ENCODE measurements at places on chromosomes 7 and 10. TPM values are rescaled to one million over a fixed set of nuclear protein-coding genes. Genes with fewer than 3 reads are reported as not detected.
A peak's percentile ranks its signal among the peaks of the same experiment; 100 is the strongest.

DNA sequence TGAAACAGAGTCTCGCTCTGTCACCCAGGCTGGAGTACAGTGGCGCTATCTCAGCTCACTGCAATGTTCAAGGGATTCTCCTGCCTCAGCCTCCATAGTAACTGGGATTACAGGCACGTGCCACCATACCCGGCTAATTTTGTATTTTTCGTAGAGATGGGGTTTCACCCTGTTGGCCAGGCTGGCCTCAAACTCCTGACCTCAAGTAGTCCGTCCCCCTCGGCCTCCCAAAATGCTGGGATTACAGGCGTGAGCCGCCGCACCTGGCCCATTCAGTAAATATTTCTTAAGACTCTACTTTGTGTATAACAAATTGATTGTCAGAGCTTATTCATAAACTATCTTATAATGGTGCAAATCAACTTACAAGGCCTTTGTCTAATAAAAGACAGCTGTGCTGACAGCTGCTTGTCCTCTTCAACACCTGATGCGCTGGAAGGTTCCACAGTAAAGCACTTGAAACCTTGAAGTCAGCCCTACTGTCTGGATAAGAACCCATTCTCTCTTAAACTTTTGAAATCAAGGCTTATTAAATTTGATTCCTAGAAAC lies 14.7 kb downstream of the ECHDC3 start:
- DNase-seq: no peak

DNA sequence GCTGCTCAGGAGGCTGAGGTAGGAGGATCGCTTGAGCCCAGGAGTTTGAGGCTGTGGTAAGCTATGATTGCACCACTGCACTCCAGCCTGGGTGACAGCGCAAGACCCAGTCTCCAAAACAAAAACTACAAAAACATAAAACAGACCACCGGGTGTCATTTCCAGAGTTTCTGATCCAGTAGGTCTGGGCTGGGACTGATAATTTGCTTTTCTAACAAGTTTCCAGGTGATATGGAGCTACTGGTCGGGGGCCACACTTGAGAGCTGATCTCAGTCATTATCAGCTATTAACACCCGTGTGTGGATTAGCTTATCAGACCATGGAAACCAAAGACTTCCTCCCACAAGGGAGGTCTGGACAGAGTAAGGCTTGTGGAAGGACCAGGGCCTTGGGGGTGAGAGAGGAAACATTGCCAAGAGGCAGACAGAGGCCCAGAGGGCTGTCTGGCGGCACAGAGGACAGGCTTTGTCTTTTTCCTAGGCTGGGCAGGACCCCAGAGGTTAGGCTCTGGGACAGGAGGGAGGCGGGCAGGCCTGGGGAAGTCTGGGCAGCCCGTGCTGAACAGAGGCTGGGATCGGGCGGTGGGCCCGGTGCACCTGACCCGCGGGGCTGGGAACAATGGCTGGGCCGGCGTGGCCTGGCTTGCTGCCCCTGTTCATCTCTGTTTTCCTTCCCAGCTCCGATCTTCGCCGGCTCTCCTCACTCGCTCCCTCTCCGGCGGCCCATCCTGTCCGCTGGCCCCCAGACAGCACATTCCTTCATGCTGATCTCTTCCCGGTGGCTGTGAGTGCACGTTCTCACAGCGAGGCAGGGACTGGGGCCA lies 25.2 kb downstream of the TMEM270 start:
- peak; percentile 79 for DNase-seq

GRCh38 chr10:83945982-83946718 lies 193.2 kb upstream of the GHITM start:
- DNase-seq: no peak

- DNase-seq: no peak
Measured at GRCh38 chr10:64682043-64682442, 1160.8 kb downstream of the REEP3 start.

GRCh38 chr10:49290607-49291006 lies 8.4 kb upstream of the C10orf71 start:
- DNase-seq: no peak

DNA sequence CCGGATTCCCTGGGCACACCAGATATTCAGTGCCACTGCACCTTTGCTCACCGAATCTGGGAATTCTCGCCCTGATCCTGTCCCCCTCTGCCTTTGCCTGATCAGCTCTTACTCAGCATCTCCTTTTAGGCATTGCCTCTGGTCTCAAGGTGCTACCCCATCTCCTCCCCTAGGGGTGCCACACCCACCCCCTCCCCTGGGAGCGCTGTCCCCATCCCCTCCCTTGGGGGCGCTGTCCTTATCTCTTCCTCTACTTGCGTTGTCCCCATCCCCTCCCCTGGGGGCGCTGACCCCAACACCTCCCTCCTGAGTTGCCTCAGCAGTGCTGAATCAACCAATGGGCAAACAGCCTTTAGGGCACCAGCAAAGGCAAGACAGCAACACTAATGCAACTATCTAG lies 686.9 kb upstream of the FOXK1 start:
- no peak for DNase-seq

DNA sequence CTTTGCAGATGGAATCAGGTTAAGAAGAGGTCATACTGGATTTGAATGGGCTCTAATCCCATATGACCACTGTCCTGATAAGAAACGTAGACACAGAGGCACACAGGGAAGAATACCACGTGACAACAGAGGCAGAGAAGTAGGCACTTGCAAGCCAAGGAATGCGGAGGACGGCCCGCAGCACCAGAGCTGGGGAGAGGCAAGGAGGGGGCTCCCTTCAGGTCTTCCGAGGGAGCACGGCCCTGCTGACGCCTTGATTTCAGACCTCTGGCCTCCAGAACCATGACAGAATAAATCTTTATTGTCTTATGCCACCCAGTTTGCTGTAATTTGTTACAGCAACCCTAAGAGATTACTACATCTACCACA lies 44.7 kb upstream of the TMEM213 start:
- DNase-seq: no peak

GRCh38 chr10:81963606-81964005 lies 88.6 kb downstream of the NRG3 start:
- no peak for DNase-seq

DNA sequence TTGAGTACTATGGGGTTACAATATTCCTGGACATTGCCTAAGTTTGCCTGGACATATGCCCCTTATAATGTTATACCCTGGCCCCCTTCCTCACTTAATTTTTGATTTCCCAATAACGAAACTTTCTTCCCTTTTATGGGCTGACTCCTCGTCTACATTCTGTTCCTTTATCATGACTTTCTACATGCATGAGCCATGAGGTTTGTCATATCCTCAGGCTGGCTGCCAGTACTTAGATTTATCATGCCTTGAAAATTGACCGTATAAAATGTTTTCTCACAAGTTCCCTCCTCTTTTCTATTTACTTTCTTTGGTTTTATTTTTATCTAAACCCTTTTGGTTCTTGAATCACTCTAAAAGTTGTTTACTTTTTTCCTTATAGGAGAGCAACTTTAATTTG lies 4.7 kb downstream of the DNAH11 start:
- DNase-seq: no peak

DNA sequence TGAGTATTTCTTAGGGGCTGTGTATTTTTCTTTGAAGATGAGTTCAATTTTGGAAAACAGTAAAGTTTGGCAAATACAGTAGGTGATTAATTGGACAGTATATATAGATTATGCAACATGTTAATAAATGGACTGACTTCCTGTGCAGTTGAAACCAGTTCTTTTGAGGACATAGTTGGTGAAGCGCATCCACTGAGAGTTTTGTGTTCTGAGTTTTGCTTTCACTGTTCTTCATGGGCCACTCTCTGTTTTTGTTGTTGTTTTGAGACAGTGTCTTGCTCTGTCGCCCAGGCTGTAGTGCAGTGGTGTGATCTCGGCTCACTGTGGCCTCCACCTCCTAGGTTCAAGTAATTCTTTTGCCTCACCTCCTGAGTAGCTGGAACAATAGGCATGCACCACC lies 109.0 kb downstream of the SDHAF3 start:
- DNase-seq: no peak

Gene NPC1L1
- polyA plus RNA-seq: 0.03 TPM

Gene FKBP6
- polyA plus RNA-seq: not detected

Gene FEZF1
- polyA plus RNA-seq: not detected

Gene NOS3
- 20.5 TPM for polyA plus RNA-seq

Gene SH3PXD2A
- 11.8 TPM for polyA plus RNA-seq
